Tibial nerve (tissue), 4 donors: ENCODE measurements at places on chromosomes 5 and 9.
A peak's percentile ranks its signal among the peaks of the same experiment; 100 is the strongest.

- no peak for DNase-seq
Measured at GRCh38 chr5:80860924-80861613, 99.1 kb upstream of the RASGRF2 start.

- peak; percentile 83 for DNase-seq
Measured at GRCh38 chr5:95861221-95861863, 38.8 kb upstream of the GLRX start.

DNA sequence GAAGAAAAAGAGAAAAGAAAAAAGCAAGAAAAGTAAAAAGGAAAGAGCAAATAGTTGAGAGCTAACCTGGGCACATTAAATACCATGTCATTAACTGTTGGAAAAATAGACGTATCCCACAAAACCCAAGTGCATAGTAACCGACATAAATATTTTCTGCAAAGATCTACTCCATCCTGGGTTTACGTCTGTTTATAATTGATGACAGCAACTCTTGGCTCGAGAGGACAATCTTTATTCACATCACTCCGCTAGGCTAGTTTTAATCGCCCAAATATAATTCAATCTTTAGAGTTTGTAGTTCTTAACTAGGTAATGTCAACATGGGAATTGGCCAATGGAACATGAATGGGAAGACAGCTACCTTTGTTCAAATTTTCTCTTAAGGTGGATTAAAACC lies 321.7 kb upstream of the TNC start:
- DNase-seq: no peak

DNA sequence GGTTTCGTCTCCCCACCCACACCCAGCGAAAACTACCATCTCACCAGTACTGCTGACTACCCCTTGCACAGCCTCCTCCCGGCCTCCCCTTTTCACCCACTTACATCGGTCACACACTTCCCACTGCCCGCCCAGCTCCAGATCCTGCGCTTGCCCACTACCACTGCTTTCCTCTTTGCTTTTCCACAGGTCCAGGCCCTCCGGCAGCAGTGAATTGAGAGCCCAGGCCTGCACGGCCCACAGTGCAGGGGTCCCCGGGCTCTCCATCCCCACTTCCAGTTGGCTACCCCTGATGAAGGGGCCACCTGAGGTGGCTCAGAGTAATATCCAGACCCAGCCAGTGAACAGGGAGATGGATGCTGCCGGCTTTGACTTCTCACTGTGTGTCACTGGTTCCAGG lies 120.2 kb upstream of the FSTL4 start:
- no peak for DNase-seq

DNA sequence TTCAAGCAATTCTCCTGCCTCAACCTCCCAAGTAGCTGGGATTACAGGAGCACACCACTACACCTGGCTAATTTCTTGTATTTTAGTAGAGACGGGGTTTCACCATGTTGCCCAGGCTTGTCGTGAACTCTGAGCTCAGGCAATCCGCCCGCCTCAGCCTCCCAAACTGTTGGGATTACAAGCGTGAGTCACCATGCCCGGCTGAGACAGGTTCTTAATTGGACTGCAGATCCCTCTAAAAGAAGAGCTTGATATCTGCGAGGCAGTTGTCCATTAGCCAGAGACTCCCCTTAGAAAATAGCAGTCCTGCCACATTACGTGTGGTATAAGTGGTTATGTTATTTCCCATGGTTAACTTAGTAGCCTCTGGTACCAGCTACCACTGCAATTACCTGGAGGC lies 46.6 kb upstream of the NPR3 start:
- DNase-seq: no peak

GRCh38 chr9:15246243-15246642 lies 60.8 kb downstream of the TTC39B start:
- DNase-seq: no peak

DNA sequence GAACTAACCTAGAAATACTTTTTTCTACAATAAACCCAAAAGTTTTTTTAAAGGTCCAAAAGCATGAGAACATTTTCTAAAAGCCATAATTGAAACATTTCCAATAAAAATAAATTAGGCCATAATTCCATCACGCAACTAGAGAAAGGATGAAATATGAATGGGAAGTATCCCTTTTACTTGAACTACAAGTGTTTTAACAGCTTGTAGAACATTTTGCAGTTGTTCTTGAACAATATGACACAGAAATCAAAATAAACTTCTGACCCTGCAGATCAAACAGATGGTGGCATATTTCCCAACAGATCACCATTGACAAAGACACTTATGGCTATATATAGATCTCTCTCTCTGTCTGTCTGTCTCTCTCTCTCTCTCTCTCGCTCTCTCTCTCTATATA lies 624.4 kb downstream of the PSAT1 start:
- DNase-seq: no peak

- DNase-seq: no peak
Measured at GRCh38 chr9:23379842-23380241, 446.2 kb downstream of the ELAVL2 start.

- no peak for DNase-seq
Measured at GRCh38 chr5:2563046-2563445, 188.4 kb downstream of the IRX2 start.

DNA sequence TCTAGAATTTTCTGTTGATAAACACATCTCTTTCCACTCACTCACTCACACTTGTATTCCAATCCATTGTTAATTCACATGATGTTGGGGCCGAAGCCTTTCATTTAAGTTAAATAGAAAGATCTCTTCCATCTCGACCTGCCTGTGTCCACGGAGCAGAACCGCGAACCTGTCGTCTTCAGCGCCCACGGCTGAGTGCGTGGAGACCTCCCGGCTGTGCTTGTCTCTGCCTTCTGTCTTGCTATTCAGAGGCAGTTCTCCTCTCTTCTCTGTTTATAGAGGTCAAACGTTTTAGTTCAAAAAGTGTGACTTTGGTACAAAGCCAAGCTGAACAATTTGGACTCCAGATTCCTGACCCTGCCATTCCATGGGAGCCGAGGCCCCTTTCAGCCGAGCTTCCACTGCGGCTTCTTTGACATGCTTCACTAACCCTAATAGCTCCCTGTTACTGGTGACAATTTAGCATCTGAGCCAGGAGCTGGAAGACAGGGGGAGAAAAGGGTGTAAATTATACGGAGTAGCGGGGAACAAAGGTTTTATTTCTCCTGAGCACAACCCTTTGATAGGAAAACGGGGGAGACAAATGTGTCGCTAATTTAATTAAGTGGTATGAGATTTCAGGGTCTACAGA lies 314.4 kb upstream of the IRX4 start:
- no peak for DNase-seq

DNA sequence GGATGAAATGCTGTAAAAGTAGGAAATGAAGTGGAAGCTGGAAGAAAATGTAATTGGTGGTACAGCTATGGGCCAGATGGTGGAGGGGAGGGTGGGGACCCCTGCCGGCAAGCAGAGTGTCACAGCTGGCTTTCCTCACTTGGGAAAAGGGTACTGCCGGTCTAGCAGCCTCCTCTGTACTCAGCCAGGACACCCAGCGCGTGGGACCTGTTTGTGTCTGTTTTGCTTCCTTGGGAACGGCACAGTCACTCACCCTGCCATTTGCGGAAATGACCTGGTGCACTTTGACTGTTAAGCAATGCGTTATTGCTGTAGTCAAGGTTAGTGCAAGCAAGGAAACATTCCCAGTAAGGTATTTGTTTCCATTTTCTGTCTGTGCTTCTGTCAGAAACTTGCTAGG lies 10.1 kb downstream of the TMEM252 start:
- DNase-seq: peak; percentile 2

DNA sequence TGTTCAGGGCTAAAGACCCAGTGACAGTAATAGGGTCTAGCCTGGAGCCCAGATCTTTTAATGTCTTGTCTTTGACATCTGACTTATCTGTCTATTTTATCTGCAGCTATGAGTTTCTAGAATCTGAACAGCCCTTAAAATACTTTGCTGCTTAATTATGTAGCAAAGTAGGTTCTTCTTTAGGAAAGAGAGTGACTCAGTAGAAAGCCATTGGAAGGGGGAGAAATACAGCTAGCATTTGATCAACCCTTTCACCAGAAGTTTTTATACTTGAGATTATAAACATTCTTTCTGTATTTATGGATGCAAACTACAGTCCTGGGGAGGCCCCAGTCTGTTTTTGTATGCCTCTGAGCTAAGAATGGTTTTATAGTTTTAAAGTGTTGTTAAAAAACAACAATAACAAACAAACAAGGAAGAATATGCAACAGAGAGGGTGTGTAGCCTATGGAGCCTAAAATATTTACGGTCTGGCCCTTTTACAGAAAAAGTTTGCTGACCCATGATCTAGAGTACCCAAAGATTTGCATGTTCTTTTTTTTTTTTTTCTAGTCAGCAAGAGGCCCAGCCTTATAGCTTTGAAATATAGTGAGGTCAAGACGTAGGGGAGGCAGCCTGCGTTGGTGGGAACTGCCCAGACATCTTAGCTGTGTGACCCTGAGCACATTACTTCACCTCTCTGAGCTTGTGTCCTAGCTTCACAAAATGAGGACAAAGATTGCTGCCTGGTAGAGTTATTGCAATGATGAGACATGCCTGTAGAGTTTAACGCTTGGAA lies 9.7 kb downstream of the GSN start:
- DNase-seq: no peak

- DNase-seq: no peak
Measured at GRCh38 chr9:112881331-112881730, 9.3 kb downstream of the SLC46A2 start.

GRCh38 chr5:132394667-132395259 lies 25.3 kb downstream of the SLC22A5 start:
- DNase-seq: no peak

- no peak for DNase-seq
Measured at GRCh38 chr9:68975365-68976043, 38.4 kb downstream of the PRKACG start.

- DNase-seq: no peak
Measured at GRCh38 chr5:116911074-116911473, 336.5 kb upstream of the SEMA6A start.
